ENCODE measurements at places on chromosomes 7 and 10. TPM values are rescaled to one million over a fixed set of nuclear protein-coding genes. Genes with fewer than 3 reads are reported as not detected.

DNA sequence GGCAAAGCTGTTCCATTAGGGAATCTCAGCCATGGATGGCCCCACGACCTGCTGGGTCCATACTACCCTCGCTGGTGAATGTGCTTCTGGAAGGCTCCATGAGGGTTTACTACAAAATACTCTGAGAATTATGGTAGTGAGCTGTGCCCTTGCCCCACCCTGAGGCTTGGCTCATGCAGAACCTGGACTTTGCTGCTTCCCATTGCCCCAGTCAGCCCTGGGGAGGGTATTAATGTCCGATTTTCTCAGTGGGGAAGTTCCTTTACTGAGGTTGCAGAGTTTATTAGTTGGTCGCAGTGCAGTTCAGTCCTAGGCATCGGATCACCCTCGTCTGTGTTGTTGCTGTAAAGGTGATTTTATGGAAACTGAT, 310.1 kb downstream of the WDR37 start:
- H3K27me3 ChIP-seq: no peaks in the 10 kb centered on the region
- no peak for DNase-seq
- H3K36me3 ChIP-seq: no peaks in the 10 kb centered on the region
- H3K27ac ChIP-seq: no peak overlapping the region
- H3K4me1 ChIP-seq: no peaks in the 10 kb centered on the region
- H3K4me3 ChIP-seq: no peak overlapping the region

DNA sequence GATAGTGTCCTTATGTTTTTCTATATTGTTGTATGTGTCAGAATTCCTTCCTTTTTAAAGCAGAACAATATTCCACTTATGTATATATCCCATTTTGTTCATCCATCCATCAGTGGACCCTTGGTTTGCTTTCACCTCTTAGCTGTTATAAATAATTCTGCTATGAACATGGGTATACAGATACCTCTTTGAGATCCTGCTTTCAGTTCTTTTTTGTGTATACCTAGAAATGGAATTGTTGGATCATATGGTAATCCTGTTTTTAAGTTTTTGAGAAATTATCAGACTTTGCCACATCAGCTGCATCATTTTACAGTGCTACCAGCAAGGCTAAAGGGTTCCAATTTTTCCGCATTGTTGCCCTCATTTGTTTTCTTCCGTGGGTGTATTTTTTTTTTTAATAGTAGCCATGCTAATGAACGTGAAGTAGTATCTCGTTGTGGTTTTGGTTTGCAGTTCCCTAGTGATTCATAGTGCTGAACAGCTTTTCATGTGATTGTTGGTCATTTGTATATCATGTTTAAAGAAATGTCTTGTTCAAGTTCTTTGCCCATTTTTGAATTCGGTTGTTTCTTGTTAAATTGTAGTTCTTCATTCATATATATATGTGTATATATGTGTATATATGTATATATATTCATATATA, 87.8 kb downstream of the LCOR start:
- no peak overlapping the region for H3K4me3 ChIP-seq
- peaks cover 8% of the 10 kb centered on the region for H3K36me3 ChIP-seq
- peak; percentile 25 for DNase-seq
- H3K27ac ChIP-seq: no peak overlapping the region
- H3K4me1 ChIP-seq: peaks cover 10% of the 10 kb centered on the region

GRCh38 chr10:76993213-76993612, 644.4 kb downstream of the KCNMA1 start:
- H3K27ac ChIP-seq: no peak overlapping the region
- no peaks in the 10 kb centered on the region for H3K36me3 ChIP-seq
- no peaks in the 10 kb centered on the region for H3K4me1 ChIP-seq
- no peak for DNase-seq
- H3K4me3 ChIP-seq: no peak overlapping the region

GRCh38 chr7:55065079-55065478, 46.3 kb downstream of the EGFR start:
- no peaks in the 10 kb centered on the region for H3K4me1 ChIP-seq
- no peak overlapping the region for H3K27ac ChIP-seq
- no peak for DNase-seq
- no peak overlapping the region for H3K4me3 ChIP-seq
- no peaks in the 10 kb centered on the region for H3K27me3 ChIP-seq

DNA sequence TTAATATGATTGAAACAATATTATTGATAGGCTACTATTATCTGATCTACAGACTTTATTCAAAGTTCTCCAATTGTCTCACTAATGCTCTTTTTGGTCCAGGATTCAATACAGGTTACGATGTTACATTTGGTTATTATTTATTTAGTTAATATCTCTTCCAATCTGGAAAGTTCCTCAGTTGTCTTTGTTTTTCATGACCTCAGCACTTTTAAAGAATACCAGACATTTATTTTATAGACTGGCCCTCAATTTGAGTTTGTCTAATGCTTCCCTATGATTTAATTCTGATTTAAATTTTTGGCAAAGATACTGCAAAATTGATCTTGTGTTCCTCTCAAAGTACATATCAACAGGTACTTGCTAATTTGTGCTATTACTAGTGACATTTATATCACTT, 937.4 kb downstream of the KCNMA1 start:
- no peaks in the 10 kb centered on the region for H3K27me3 ChIP-seq
- DNase-seq: no peak
- H3K4me3 ChIP-seq: no peak overlapping the region
- H3K27ac ChIP-seq: no peak overlapping the region
- no peaks in the 10 kb centered on the region for H3K4me1 ChIP-seq
- H3K36me3 ChIP-seq: no peaks in the 10 kb centered on the region

DNA sequence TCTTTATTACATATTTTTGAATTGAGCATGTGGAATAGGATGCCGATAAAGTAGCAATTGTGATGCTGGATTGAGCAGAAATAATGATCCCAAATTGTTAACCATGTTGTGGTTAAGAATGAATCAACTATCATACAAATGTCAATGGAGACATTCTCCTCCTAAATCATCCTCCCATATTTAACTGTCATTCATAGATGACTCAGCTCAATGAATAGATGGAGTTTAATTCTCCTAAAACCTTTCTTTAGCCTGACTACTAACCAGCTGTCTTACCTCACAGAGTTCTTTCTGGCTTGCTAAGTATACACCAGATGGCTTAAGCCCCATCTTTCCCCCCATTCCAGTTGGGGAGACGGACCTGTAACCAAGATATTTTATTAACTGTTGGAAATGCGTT, 23.4 kb upstream of the NPS start:
- H3K36me3 ChIP-seq: no peaks in the 10 kb centered on the region
- no peak overlapping the region for H3K4me3 ChIP-seq
- no peaks in the 10 kb centered on the region for H3K27me3 ChIP-seq
- H3K27ac ChIP-seq: no peak overlapping the region

DNA sequence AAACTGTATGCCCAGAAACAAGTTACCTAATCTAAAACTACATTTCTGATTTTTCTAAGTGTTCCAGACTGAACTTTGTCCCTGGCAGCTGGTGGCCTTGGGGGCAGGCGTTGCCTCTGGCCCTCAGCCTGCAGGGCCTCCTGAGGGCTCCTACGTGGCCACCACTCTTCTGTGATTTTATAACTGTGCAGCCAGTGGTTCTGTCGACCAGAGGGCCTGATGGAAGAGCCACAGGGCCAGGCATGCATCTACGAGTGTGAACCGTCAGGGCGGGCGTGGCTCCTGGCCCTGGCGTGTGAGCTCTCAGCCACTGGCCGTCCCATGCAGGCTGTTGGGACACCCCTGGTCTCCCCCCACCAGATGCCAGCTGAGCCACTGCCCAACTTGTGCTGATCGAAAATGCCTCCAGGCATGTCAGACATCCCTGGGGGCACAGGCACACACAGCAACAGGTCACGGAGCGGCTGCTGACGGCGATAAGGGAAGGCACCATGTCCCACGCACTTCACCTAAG, 173.4 kb downstream of the ZMYND11 start:
- no peaks in the 10 kb centered on the region for H3K36me3 ChIP-seq
- H3K27me3 ChIP-seq: no peaks in the 10 kb centered on the region
- DNase-seq: no peak
- H3K4me3 ChIP-seq: no peak overlapping the region

GRCh38 chr7:93938293-93938692, 16.8 kb downstream of the GNG11 start:
- no peak overlapping the region for H3K27ac ChIP-seq
- no peak overlapping the region for H3K4me3 ChIP-seq
- H3K36me3 ChIP-seq: no peaks in the 10 kb centered on the region

DNA sequence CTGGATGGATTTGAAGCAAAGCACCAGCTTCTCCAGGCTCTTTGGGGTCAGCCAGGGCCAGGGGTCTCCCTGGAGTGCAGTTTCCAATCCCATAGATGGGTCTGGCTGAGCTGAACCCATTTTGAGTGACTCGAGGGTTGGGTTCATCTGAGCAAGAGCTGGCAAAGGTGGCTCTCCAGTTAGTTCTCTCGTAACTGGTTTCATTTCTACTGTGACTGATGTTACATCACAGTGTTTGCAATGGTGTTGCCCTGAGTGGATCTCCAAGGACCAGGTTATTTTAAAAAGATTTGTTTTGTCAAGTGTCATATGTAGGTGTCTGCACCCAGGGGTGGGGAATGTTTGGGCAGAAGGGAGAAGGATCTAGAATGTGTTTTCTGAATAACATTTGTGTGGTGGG, 14.2 kb downstream of the LEP start:
- DNase-seq: no peak
- H3K27ac ChIP-seq: no peak overlapping the region
- no peaks in the 10 kb centered on the region for H3K4me1 ChIP-seq
- no peaks in the 10 kb centered on the region for H3K36me3 ChIP-seq

- DNase-seq: no peak
- no peaks in the 10 kb centered on the region for H3K36me3 ChIP-seq
- H3K4me1 ChIP-seq: no peaks in the 10 kb centered on the region
- H3K27ac ChIP-seq: no peak overlapping the region
- H3K27me3 ChIP-seq: peaks cover 6% of the 10 kb centered on the region
Observed at GRCh38 chr10:17816199-17816598, 7.1 kb downstream of the MRC1 start.

GRCh38 chr7:25122373-25122772, 2.7 kb downstream of the CYCS start:
- no peak overlapping the region for H3K4me3 ChIP-seq
- peaks cover 28% of the 10 kb centered on the region for H3K4me1 ChIP-seq
- no peak for DNase-seq
- no peak overlapping the region for H3K27ac ChIP-seq
- no peaks in the 10 kb centered on the region for H3K36me3 ChIP-seq
- H3K27me3 ChIP-seq: no peaks in the 10 kb centered on the region

- no peaks in the 10 kb centered on the region for H3K4me1 ChIP-seq
- no peak overlapping the region for H3K4me3 ChIP-seq
- H3K36me3 ChIP-seq: no peaks in the 10 kb centered on the region
- no peak for DNase-seq
- no peak overlapping the region for H3K27ac ChIP-seq
Observed at GRCh38 chr7:159240962-159241361, 96.3 kb upstream of the VIPR2 start.

GRCh38 chr7:77321300-77321699, 94.8 kb downstream of the GSAP start:
- H3K27ac ChIP-seq: no peak overlapping the region
- peaks cover 76% of the 10 kb centered on the region for H3K36me3 ChIP-seq
- DNase-seq: no peak
- no peak overlapping the region for H3K4me3 ChIP-seq
- no peaks in the 10 kb centered on the region for H3K4me1 ChIP-seq
- no peaks in the 10 kb centered on the region for H3K27me3 ChIP-seq

Gene NPFFR1
- total RNA-seq: not detected

Gene NEURL1
- 0.30 TPM for total RNA-seq

Gene MSMB
- not detected for total RNA-seq

Gene TMEM254
- total RNA-seq: 13.1 TPM

Gene C10orf90
- not detected for total RNA-seq

Gene CAMK2B
- not detected for total RNA-seq

Gene CWF19L1
- total RNA-seq: 48.3 TPM

Gene HNRNPA2B1
- total RNA-seq: 536 TPM

Gene SBDS
- 42.6 TPM for total RNA-seq

Gene CTNNA3
- not detected for total RNA-seq

Gene ASZ1
- not detected for total RNA-seq
